Stimulated activated CD8-positive, alpha-beta memory T cell treated with anti-CD3 and anti-CD28 coated beads, Interleukin-15, amount 100 ng/mL, for 4 hours (primary cell): ENCODE measurements at places on chromosomes 16 and 17.
A peak's percentile ranks its signal among the peaks of the same experiment; 100 is the strongest.

- DNase-seq = no peak
These were observed 2.9 kb upstream of the CRYBA1 start for GRCh38 chr17:29243792-29244191.

DNA sequence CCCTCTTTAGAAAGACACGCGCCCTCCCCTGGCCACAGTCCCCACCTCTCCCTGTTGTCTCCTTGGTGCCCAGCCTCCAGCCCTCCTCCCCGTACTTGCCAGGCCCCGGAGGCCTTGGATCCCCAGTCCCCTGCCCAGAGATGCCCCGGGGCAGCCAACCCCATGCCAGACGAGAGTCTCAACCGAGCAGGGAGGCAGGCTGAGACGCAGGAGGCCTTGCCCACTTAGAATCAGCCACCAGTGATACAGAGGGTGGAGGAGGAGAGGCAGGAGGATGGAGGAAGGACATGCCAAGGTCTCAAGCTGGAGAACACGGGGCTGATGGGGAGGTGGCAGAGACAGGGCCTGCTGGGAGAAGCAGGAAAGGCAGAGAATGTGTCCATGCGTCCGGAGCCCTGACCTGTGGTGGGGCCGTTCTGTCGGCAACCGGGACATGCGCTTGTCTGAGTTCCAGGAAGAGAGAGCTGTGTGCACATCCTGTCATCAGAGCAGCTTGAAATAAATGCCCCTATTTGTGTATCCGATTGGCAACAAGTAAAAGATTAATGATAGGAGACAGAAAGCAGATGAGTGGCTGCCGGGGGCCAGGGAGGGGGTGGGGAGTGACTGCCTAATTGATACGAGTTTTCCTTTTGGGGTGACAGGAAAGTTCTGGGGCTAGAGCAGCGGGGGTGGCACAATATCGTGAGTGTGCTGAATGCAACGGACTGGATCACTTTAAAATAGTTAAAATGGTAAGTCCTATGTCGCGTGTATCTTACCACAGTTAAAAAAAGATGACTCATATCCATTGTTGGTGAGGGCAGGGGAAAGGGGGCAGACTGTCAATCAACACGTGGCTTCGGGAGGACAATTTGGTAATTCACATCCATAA lies 44.7 kb upstream of the MEAK7 start:
- DNase-seq = peak; percentile 47

DNA sequence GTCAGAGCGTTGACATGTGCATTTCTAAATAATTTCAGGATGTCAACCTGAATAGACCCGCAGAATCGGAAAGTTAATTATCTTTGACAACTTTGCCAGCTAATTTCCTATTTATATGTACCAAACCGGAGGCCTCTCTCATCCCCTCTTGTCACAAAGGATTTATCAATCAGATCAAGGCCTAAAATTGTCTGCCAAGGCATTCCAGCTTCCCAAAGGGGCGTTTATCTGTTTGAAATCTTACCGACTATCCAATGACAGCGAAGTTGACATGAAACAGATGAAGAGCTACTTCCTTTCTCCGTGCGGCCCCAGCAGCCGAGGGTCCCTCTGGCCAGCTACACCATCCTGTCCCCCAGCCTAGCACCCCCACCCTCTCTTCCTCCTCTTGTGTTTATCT lies 223.7 kb upstream of the DYNLRB2 start:
- DNase-seq = no peak

DNA sequence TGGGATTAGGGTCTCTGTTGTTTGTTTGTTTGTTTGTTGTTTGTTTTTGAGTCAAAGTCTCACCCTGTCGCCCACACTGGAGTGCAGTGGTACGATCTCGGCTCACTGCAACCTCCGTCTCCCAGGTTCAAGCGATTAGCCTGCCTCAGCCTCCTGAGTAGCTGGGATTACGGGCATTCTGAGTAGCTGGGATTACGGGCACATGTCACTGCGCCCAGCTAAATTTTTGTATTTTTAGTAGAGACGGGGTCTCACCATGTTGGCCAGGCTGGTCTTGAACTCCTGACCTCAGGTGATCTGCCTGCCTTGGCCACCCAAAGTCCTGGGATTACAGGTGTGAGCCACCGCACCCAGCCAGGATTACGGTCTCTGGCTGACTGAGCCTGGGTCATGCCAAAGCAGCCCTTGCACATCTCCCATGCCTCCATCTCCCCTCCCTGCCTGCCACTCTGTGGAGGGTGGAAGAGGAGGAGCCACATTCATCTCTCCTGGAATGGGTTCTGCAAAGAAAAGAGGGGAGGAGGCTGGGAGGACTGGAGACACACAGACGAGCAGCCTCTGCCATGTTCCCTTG lies 59.2 kb downstream of the BEAN1 start:
- DNase-seq = no peak

- DNase-seq = peak; percentile 10
These were observed 421 bp downstream of the STAT3 start for GRCh38 chr17:42387661-42388380.

DNA sequence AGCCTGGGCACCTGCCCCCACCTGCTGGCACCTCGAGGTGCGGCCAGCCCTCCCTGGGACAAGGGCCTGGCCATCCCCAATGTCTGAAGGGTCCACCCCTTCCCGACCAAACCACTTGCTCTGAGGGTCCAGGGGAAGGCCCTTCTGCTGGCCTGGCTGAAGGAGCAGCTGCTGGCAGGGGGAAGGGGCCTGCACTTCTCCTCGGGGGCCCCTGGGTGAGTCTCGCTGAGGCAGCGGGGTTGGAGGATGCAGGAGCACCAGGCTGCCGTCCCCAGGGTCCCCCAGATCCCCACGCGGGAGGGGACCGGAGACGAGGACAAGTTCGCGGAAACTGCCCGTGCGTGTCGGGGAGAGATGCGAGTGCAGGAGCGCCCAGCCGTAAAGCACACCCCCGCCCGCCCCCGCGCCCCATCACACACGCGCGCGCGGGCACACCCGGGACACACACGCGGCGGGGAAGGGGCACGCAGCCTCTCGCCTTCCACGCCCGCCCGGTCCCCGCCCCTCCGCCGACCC lies 725 bp upstream of the CACNA1H start:
- peak; percentile 48 for DNase-seq

- no peak for DNase-seq
These were observed 128.4 kb upstream of the TNRC6C start for GRCh38 chr17:77829843-77830799.

- no peak for DNase-seq
These were observed 16.3 kb downstream of the MYL4 start for GRCh38 chr17:47225436-47225858.

GRCh38 chr17:20920095-20920814 lies 122.6 kb downstream of the USP22 start:
- no peak for DNase-seq

GRCh38 chr17:70859829-70860228 lies 690.5 kb downstream of the KCNJ2 start:
- no peak for DNase-seq

DNA sequence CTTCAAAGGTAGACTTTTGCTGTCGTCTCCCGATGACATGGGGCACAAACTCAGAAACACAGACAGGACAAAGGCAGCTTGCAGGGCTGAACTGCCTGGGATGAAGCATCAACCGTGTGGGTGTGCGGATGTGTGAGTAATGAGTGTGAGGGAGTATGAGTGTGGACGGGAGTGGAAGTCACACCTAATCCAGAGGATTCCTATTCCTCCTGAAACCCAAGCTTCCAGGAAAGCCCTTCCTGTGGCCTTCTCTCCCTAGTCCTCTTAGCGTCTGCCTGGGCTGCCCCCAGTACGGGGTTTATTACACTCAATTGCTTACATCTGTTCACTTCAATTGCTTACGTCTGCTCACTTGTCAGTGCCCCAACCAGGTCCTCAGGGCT lies 2.3 kb upstream of the IL4R start:
- no peak for DNase-seq

DNA sequence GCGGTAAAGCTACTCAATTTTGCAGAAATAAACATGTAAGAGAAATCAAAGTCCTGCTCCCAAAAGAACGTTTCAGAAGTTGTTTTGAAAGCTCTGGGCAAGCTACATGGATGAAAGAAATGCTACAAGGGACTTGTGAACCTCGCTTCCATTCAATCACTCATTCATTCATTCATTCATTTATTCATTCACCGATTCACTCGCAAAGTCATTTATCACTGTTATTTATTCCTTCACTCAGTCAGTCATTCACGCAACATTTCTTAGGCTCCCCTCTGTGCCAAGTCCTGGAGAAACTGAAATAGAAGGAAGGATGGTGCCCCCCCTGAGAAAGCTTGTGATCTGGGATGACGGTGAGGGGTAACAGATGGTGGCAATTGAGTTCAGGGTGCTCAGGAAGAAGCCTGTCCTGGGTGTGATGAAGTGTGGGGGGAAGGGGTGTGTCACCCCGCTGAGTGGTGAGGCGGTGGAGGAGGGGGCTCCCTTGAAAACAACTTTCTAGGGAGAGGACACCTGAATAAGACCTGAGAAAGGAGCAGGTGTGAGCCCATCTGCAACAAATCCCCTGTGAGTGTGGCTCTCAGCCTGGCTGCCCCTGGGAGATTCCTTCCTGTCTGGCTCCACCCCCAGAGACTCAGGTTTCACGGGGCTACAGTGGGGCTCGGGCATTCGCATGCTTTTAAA lies 36.3 kb upstream of the PRSS54 start:
- DNase-seq = no peak

DNA sequence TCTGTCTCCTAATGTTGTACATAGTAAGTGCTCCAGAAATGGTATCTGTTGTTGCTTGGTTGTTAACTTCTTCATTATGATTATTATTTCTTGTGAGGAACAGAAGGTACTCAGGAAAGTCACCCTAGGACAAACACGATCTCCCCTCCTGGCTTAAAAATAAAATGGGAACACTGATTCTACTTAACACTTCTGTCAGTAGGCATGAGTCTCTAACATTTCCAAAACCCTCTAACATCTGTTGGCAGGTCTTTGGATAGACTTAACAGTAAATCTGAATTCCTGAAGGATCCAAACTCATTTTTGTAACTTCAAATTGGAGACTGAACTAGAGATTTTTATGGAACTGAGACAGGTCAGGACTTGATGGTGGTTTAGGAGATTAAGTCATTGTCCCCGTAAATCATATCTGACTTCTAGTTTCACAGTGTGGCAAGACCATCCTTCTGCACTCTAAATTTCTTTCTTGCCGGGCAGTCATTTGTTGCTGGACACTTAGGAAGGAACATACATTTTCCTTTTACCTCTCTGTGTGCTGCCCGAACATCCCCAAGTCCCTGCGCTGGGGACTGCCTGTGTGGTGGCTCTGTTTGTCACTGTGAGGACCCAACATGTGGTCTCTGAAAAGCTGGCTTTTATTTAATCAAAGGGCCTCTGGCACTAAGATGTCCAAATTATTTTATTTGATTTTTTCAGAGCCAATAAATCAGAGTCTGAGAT lies 149.9 kb downstream of the NPIPB5 start:
- no peak for DNase-seq

DNA sequence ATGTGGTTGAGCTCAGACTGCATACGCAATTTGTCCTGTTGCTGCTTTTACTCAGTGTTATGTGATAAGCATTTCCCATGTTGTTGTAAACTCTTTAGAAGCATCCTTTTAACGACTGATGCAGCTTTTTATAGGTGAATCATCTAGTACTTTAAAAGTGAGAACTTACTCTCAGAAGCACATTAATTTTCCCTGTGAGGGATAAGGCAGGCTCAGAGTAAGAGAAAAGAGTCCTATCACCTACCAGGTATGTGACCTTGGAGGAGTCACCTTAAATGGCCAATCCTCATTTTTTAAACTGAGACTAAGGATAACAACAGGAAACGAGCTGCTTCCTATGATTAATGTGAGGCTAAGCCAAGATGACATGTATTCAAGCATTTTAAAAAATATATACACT lies 34.4 kb upstream of the GAN start:
- no peak for DNase-seq

DNA sequence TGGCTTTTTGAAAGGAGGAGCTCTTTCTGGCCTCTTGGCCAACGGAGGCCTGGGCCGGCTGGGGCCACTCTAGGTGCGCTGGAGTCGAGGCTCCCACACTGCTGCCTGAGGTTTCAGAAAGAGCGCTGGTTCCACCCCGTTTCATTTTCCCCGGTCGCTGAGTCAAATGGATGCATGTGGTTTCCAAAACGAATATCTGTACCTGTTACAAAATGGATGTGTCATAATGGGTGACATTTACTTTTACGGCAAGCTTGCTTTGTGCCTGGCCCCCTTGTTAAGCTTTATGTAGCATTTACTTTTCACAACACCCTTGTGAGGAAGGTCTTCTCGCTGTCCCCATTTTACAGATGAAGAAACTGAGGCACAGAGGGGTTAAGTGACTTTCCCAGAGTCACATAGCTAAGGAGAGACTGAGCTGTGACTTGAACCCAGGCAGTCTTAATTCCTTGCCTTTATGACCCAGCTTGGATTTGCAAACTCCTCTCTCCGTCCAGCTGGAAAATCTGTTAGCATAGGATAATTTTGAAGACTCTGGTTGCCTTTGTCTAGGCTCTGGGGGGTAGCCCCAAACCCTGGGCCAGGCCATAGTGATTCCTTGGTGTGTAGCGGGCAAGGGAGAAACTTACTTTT lies 10.6 kb downstream of the KSR1 start:
- peak; percentile 36 for DNase-seq

DNA sequence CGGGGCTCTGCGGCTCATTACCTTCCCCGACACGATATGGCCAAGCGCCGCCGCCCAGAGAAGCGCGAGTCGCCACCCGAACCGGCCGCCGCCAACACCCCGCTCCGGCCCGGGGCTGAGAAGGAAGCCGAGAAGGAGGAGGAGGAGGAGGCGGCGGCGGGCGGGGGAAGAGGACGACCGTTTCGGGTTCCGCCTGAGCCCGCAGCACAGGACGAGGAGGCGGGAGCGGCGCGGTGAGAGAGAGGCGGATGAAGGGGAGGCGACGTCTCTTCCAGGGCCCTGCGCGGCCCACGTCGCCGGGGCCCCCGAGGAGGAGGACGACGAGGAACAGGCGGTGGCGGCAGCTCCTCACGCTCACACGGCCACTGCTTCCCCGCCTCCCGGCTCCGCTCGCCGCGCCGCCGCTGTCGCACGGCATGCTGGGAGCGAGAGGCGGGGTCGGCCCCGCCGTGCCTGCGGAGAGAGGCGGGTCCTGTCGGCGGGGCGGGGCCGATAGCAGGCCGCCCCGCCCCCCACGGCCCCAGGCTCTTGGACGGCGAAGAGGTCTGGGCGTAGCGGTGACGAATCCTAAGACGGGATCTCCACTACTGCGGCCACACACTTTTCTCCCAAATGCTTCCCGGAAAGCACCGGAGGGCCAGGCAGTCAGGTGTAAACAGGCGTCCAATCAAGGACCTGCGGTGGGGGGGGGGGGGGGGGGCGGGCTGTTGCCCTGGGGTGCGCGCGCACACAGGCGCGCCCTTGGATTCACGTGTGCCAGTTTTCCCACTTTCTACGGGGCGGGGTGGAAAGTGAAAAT lies 97.3 kb upstream of the METTL9 start:
- peak; percentile 71 for DNase-seq

- no peak for DNase-seq
These were observed 338.5 kb downstream of the MAF start for GRCh38 chr16:79261944-79262552.
